ENCODE measurements at places on chromosomes 5 and 9. TPM values are rescaled to one million over a fixed set of nuclear protein-coding genes. Genes with fewer than 3 reads are reported as not detected.

DNA sequence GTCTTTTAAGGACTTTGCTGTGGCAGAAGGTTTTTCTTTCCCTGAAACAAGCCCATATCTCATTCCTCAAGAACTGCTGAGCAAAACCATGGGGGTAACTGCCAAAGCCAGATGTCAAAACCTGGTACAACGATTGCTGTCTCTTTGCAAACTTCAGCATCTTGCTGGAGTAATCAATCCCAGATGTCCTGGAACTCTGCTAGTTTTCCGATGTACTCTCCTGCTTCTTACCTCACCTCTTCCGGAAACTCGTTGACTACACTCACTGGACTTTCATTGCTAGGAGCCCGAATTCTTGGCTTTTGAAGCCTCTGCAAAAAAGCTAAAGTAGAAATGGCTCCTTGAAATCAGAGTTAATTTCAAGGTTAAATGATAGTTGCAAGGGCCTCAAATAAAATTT is 23.3 kb downstream of the RAD1 start:
- H3K4me1 ChIP-seq: peaks cover 4% of the 10 kb centered on the region
- no peaks in the 10 kb centered on the region for H3K36me3 ChIP-seq
- H3K27ac ChIP-seq: no peak overlapping the region
- H3K27me3 ChIP-seq: peaks cover 2% of the 10 kb centered on the region
- no peak for DNase-seq
- no peak overlapping the region for H3K4me3 ChIP-seq

The CFAP77 gene
- 0.43 TPM for total RNA-seq

- H3K4me3 ChIP-seq: no peak overlapping the region
- H3K4me1 ChIP-seq: no peaks in the 10 kb centered on the region
- no peak overlapping the region for H3K27ac ChIP-seq
Measured at GRCh38 chr5:7251132-7251531, 144.8 kb upstream of the ADCY2 start.

The LEAP2 gene
- 2.0 TPM for total RNA-seq

The PCDHA1 gene
- total RNA-seq: not detected

GRCh38 chr5:146450002-146450401 is 2.9 kb downstream of the TCERG1 start:
- no peak for DNase-seq
- H3K36me3 ChIP-seq: peaks cover 5% of the 10 kb centered on the region

The MCIDAS gene
- total RNA-seq: not detected

The SLCO6A1 gene
- total RNA-seq: 2.0 TPM

DNA sequence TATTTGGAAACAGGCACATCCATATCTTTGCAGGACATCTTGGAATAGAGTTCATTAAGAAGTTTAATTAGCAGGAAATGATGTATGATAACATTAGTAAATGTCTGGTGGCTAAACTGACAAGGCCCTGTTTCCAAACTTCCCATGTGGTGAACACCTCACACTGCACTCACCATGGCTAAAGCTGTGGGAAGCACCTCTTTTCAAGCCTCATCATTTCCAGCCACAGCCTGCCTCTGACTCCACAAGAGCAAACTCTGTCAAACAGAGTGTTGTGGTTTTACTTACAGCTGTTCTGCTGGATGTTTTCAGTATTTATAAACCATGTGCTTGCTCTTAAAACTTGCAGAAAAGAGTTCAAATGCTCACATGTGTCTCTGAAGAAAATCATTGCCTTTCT is 14.9 kb upstream of the NDUFB6 start:
- H3K4me1 ChIP-seq: no peaks in the 10 kb centered on the region
- H3K4me3 ChIP-seq: no peak overlapping the region

- H3K27ac ChIP-seq: no peak overlapping the region
- H3K36me3 ChIP-seq: no peaks in the 10 kb centered on the region
- H3K27me3 ChIP-seq: no peaks in the 10 kb centered on the region
- no peak overlapping the region for H3K4me3 ChIP-seq
Measured at GRCh38 chr5:32474209-32474854, 29.8 kb upstream of the ZFR start.

DNA sequence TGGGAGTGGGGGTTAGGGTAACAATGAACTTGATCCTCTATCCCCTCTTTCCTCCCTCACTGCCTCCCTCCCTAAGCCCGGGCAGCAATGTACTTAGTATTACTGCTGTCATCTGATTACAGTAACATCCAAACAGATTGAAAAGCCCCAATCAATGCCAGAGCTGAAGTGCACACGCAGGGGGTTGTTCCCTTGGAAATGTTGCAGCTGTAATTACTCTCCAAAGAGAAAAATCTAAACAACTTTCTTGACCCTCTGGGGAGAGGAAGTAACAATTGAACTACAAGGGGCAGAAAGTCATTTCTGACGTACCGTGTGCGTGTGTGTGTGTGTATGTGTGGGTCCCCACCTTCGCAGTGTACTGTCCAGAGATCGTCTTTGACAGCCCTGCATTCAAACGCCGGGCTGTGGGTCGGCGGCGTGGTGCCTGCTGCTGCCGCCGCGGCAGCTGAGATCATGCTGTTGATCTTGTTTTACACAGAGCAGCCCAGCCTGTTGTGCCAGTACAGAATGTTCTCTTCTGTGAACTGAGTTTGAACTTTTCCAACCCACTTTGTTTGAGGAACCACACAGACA is 66.0 kb upstream of the KLF9 start:
- H3K36me3 ChIP-seq: no peaks in the 10 kb centered on the region
- no peak for DNase-seq
- H3K27ac ChIP-seq: peak overlapping the region; percentile 39
- H3K4me3 ChIP-seq: no peak overlapping the region
- peaks cover 29% of the 10 kb centered on the region for H3K4me1 ChIP-seq
- H3K27me3 ChIP-seq: peaks cover 5% of the 10 kb centered on the region

- no peak for DNase-seq
- H3K27ac ChIP-seq: no peak overlapping the region
- H3K4me1 ChIP-seq: no peaks in the 10 kb centered on the region
- H3K36me3 ChIP-seq: no peaks in the 10 kb centered on the region
- H3K27me3 ChIP-seq: peaks cover 4% of the 10 kb centered on the region
Measured at GRCh38 chr9:108835831-108836230, 20.0 kb downstream of the ACTL7B start.

The MPDZ gene
- 67.2 TPM for total RNA-seq

DNA sequence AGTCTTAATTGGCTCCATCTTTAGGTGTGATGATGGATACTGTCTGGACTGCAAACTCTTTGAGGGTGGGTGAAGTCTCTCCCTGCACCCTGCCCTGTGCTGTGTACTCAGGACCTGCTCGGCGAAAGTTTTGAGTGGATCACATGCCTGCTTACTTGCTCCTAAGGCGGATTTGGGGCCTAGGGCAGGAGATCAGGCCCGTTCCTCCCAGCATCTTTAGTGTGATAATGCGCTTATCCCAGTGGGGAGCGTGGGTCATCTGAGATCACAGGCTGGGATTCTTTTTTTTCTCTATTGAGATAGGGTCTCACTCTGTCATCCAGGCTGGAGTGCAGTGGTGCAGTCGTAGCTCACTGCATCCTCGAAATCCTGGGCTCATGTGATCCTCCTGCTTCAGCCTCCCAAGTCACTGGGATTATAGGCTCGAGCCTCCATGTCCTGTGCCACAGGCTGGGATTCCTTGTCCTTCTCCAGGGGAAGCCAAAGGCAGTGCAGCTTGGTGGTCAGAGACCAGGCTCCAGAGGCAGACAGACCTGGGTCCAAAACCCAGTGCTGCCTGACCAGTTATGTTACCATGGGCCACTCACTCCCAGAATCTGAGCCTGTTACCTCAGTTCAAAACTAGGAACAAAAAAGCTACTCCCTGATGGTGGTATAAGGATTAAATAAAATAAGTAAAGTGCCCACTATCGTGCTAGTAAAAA is 59.7 kb downstream of the ZNF618 start:
- DNase-seq: no peak
- H3K36me3 ChIP-seq: peaks cover 4% of the 10 kb centered on the region
- H3K4me1 ChIP-seq: peaks cover 8% of the 10 kb centered on the region
- no peak overlapping the region for H3K27ac ChIP-seq
- H3K27me3 ChIP-seq: no peaks in the 10 kb centered on the region
- no peak overlapping the region for H3K4me3 ChIP-seq

Data from progenitor cell of endocrine pancreas (in vitro differentiated cells).